ENCODE measurements at places on chromosomes 4 and X.

GRCh38 chr4:8575457-8575856 is 4.7 kb upstream of the GPR78 start:
- no peak overlapping the region for H3K4me3 ChIP-seq
- DNase-seq = no peak
- H3K27ac ChIP-seq = no peak overlapping the region
- no peaks in the 10 kb centered on the region for H3K36me3 ChIP-seq

GRCh38 chr4:168337550-168337940 is 19.0 kb upstream of the DDX60 start:
- no peaks in the 10 kb centered on the region for H3K36me3 ChIP-seq
- no peaks in the 10 kb centered on the region for H3K4me1 ChIP-seq
- H3K27ac ChIP-seq = no peak overlapping the region

- H3K36me3 ChIP-seq = no peaks in the 10 kb centered on the region
- H3K4me3 ChIP-seq = no peak overlapping the region
- H3K4me1 ChIP-seq = no peaks in the 10 kb centered on the region
- no peaks in the 10 kb centered on the region for H3K27me3 ChIP-seq
Observed at GRCh38 chrX:152024710-152025109, 50.2 kb upstream of the GABRE start.

DNA sequence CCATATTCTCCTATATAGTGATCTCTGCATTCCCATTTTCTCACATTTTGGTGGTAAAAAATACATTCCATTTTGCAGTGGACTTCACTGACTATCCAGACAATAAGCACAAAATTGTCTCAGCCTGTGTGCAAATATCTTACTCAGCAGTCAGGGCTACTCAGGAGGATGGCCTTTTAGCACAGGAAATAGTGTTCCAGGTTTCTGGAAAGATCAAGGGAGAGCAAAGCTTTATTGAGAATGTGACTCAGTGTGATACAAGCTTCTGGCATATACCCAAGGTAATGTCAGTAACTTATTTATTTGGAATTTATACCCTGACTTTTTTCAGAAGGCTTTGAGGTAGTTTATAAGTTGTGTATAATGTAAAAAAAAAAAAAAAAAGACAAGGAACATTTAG is 233.4 kb downstream of the TEX13A start:
- no peaks in the 10 kb centered on the region for H3K4me1 ChIP-seq
- H3K27me3 ChIP-seq = no peaks in the 10 kb centered on the region
- H3K4me3 ChIP-seq = no peak overlapping the region
- H3K36me3 ChIP-seq = no peaks in the 10 kb centered on the region
- H3K27ac ChIP-seq = no peak overlapping the region

DNA sequence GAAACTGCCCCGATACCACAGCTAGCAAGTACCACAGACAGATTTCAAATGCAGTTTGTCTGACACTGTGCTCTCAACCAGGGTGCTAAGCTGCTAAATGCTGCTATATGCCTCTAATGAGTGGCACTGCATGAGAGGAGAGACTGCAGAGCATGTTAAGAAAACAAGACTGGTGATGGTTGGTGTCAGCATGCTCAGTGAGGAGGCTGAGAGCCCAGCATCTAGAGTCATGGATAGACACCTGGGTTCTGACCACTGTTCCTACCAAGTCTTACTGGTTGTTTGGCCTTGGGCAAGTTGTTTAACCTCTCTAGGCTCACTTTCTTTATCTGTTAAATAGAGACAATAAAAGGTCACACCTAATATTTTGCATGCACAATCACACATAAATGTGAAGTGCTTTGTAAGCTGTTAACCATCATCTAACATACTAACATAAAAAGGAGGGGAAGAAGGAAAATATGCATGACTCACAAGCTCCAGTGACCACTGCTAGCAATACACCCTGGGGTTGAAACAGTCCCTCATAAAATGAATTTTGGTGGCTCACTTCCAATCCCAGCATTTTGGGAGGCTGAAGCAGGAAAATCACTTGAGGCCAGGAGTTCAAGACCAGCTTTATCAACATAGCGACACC is 20.7 kb downstream of the HHIP start:
- no peak overlapping the region for H3K27ac ChIP-seq
- no peak for DNase-seq
- H3K27me3 ChIP-seq = no peaks in the 10 kb centered on the region
- no peaks in the 10 kb centered on the region for H3K36me3 ChIP-seq
- no peaks in the 10 kb centered on the region for H3K4me1 ChIP-seq

DNA sequence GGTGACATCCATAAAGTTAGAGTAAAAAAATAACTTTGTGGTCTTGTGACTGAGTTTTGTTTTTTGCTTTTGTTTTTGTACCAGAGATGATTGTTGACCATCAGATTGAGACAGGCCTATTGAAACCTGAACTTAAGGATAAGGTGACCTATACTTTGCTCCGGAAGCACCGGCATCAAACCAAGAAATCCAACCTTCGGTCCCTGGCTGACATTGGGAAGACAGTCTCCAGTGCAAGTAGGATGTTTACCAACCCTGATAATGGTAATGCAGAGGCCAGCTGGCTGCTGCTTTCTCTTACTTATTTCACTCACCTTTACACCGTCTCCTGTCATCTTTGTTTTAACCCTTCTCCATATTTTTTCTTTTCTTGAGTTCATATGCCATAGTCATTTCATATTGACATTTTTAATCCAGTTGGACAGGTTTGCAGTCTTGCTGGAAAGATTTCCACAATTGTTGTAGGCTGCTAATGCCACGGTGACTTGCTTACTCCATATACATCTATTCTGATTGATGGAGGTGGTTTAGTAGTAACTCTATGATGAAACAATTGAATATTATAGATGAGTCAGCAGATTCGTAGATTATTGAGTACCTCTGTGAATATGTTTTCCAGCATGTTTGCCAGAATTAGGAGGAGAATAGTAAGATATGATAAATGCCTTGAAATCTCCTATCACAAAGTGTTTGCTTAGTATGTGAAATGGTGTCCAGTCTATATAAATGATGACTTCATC is 18.3 kb downstream of the SLC4A4 start:
- no peak overlapping the region for H3K4me3 ChIP-seq
- H3K4me1 ChIP-seq = no peaks in the 10 kb centered on the region
- no peak overlapping the region for H3K27ac ChIP-seq
- H3K36me3 ChIP-seq = no peaks in the 10 kb centered on the region

GRCh38 chr4:24476282-24476681 is 108.1 kb downstream of the DHX15 start:
- no peaks in the 10 kb centered on the region for H3K27me3 ChIP-seq
- no peak overlapping the region for H3K27ac ChIP-seq
- no peak for DNase-seq
- peaks cover 7% of the 10 kb centered on the region for H3K4me1 ChIP-seq
- no peaks in the 10 kb centered on the region for H3K36me3 ChIP-seq
- H3K4me3 ChIP-seq = no peak overlapping the region

- H3K4me3 ChIP-seq = no peak overlapping the region
- DNase-seq = no peak
- no peak overlapping the region for H3K27ac ChIP-seq
- no peaks in the 10 kb centered on the region for H3K36me3 ChIP-seq
- H3K27me3 ChIP-seq = no peaks in the 10 kb centered on the region
Observed at GRCh38 chr4:174377613-174378012, 93.9 kb downstream of the CEP44 start.

DNA sequence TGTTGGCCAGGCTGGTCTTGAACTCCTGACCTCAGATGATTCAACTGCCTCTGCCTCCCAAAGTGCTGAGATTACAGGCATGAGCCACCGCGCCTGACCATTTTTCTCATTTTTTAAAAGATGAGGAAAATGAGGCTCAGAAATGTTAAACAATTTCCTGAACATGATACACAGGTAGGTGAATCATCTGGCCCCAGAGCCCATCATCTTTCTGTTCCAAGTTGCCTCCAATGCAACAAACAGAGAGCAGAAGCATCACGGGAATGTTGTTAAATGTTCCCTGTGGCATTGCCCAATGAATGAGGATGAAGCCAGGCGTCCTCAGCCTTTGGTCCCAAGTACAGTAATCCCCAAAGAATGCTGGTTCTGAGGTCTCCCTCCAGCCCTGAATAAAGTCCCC is 31.3 kb upstream of the ANXA5 start:
- no peak overlapping the region for H3K27ac ChIP-seq
- no peaks in the 10 kb centered on the region for H3K27me3 ChIP-seq
- no peak overlapping the region for H3K4me3 ChIP-seq
- H3K4me1 ChIP-seq = no peaks in the 10 kb centered on the region
- H3K36me3 ChIP-seq = no peaks in the 10 kb centered on the region
